ENCODE measurements at places on chromosomes 7 and 10. TPM values are rescaled to one million over a fixed set of nuclear protein-coding genes. Genes with fewer than 3 reads are reported as not detected.

XRCC2 gene
- 3.5 TPM for total RNA-seq

DLX6 gene
- not detected for total RNA-seq

ASAH2B gene
- 5.3 TPM for total RNA-seq

RARRES2 gene
- not detected for total RNA-seq

OPN1SW gene
- total RNA-seq, result not detected

ITPRID1 gene
- not detected for total RNA-seq

IDI2 gene
- not detected for total RNA-seq

NUTM2B gene
- 0.30 TPM for total RNA-seq

GIMAP2 gene
- total RNA-seq, result not detected

NRP1 gene
- 67.9 TPM for total RNA-seq
